Melanocyte of skin (primary cell): ENCODE measurements at places on chromosomes 11 and 22. TPM values are rescaled to one million over a fixed set of nuclear protein-coding genes. Genes with fewer than 3 reads are reported as not detected.

ZNRD2 gene
- 60.6 and 75.3 TPM in 2 replicates for total RNA-seq

OR5B21 gene
- total RNA-seq: not detected in 2 replicates

ZBTB16 gene
- total RNA-seq: 0.31 and 0.67 TPM in 2 replicates

OR4A16 gene
- not detected in 2 replicates for total RNA-seq

APOBEC3H gene
- total RNA-seq: 0.69 and 1.5 TPM in 2 replicates

HORMAD2 gene
- total RNA-seq: not detected in 2 replicates

C11orf87 gene
- not detected in 2 replicates for total RNA-seq

ARHGAP8 gene
- total RNA-seq: 1.1 and 7.6 TPM in 2 replicates

RFPL1 gene
- total RNA-seq: not detected in 2 replicates

C11orf91 gene
- 0.34 and 0.36 TPM in 2 replicates for total RNA-seq

JAM3 gene
- 55.7 and 96.3 TPM in 2 replicates for total RNA-seq

LMO2 gene
- total RNA-seq: under 0.01 and 0.15 TPM in 2 replicates

EFCAB6 gene
- 1.0 and 2.2 TPM in 2 replicates for total RNA-seq
